NCI-H345 (cell line): ENCODE measurements at places on chromosomes 3 and 15.
A peak's percentile ranks its signal among the peaks of the same experiment; 100 is the strongest.

DNA sequence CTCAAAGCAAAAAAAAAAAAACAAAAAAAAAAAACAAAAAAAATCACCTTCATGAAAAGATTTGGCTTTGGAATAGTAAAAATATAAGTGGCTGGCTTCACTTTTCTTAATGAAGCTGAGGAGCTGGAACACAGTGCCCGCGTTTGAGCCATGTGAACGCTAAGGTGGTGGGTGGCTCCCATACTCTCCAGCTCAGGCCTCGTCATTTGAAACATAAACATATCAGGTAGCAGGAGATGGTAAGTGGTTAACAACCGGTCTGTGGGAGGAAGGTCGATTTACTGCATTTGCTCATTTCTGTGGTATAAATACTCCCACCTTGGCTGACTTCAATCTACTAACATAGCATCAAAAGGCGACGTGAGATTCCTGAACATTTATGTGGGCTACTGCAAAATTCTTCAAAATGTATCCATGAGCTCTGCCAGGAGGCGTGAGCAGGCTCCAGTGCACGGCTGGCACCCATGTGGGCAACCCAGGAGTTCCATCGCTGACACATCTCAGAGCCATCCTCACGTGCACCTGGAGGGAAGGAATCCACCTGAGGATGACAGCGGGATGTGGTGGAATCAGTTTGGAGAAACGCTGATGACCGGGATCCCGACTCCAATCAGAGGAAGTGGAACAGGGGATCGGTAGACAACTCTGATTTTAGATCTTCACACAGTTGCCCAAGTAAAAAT lies 157.6 kb downstream of the ATP10A start:
- no peak for DNase-seq

DNA sequence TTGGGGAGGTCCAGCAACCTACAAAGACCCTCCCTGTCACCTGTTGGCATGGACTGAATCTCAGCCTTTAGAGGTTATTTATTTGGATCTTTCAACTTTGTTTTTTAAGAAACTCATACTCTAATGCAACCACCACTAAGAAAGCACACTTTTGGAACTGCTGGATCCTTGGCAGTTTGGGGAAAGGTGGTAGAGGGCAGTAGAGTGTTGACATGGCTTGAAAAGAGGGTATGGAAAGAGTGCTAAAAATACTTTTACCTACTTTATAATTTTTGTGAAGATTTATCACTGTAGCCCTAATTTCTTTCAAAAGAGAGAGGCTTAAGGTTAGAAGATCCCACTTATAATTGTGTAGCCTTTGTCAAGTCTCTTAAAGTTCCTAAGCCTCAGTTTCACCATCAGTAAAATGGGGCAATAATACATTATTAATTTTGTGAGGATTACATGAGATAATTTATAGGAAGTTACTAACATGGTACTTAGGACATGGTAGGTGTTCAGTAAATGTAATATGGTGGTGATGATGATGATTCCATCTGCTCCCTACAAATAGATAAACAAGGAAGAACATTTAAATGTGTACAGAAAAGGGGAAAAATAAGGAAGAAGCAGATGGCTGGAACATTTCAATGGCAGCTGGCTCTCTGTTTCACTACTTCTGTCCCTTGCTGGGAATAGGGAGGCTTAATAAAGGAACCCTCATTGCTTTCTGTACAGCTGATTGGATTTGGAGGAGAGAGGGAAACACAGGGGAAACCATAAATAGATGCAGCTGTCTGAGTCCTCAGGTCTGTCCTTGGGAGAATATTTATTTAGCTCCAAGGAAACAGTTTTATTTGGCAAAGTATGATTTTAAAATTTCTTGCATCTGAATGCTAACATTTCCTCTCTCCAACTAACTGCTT lies 208.4 kb upstream of the ADAMTS9 start:
- DNase-seq: no peak

DNA sequence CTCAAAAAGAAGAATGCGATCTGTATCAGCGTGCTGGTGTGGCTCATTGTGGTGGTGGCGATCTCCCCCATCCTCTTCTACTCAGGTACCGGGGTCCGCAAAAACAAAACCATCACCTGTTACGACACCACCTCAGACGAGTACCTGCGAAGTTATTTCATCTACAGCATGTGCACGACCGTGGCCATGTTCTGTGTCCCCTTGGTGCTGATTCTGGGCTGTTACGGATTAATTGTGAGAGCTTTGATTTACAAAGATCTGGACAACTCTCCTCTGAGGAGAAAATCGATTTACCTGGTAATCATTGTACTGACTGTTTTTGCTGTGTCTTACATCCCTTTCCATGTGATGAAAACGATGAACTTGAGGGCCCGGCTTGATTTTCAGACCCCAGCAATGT lies 1.3 kb downstream of the P2RY1 start:
- DNase-seq: no peak

DNA sequence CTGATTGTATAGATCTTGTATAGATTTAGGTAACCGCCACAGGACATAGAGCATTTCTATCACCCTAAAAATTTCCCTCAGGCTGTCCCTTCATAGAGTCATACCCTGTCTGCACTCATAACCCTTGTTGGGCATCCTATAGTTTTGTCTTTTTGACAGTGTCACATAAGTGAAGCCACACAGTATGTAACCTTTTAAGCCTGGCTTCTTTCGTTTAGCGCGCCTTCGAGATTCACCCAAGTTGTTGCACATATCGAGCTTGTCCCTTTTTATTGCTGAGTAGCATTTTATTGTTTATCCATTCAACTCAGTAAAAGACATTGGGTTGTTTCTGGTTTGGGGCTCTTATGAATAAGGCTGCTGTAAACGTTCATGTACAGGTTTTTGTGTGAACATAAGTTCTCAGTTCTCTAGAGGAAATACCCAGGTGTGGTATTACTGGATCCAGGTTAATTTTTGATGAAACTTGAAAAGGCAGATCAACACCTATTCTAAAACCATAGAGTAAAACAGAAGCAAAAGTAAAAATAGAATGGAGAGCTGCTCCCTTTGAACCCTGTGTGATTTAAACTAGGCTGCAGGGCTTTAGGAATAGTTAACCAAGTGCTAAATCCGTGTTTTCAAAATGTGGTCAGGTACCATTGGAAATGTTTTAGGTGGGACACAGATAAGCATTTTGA lies 49.5 kb downstream of the CD86 start:
- DNase-seq: no peak

- DNase-seq: no peak
Observed at GRCh38 chr15:38531509-38531908, 33.1 kb downstream of the RASGRP1 start.

- peak; percentile 40 for DNase-seq
Observed at GRCh38 chr3:12833222-12834161, 7.9 kb downstream of the RPL32 start.

- DNase-seq: no peak
Observed at GRCh38 chr3:24145981-24146822, 201.1 kb downstream of the NR1D2 start.

- DNase-seq: no peak
Observed at GRCh38 chr15:71808311-71809020, 1.9 kb upstream of the NR2E3 start.

- DNase-seq: no peak
Observed at GRCh38 chr3:138434875-138435772, 708 bp downstream of the ESYT3 start.

DNA sequence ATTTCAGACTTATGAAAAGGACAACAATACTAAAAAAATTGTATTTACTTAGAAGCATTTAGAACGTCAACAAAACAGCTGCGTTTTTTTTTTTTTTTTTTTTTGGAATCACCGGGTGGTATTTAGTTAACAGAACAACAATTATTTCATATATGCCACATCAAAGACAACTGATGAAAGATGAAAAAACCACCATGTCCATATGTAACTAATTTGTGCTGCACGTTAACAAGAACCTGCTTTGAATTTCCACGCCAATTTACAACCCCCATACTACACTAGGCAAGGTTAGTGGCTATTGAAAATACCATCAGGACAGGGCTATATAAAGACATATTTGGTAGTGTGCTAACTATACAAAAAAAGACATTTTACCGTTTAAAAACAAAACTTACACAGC lies 189.3 kb upstream of the ROBO1 start:
- no peak for DNase-seq

- no peak for DNase-seq
Observed at GRCh38 chr3:146493221-146493620, 23.9 kb upstream of the PLSCR2 start.

DNA sequence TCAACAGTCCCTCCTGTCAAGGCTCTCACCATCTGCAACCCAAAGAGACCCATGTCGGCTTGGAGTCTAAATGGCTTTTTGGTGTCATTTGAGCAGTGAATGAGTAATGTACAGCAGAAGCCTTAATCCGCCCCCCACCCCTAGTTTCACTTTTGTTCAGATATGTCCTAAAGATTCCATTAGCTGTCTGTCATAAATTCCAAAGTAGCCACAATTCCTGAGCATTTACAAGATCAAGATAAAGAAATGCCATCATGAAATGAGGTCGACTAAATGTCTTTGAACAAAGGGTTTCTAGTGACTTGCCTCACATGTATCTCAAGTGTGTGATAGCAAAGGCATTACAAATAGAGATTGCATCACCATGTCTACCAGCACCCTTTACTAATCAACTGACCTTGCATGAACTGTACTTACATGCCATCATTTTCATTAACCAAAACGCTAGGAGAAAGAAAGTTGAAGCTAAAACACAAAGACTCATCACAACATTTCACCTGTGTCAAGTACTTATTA lies 123.8 kb upstream of the PHLDB2 start:
- no peak for DNase-seq

DNA sequence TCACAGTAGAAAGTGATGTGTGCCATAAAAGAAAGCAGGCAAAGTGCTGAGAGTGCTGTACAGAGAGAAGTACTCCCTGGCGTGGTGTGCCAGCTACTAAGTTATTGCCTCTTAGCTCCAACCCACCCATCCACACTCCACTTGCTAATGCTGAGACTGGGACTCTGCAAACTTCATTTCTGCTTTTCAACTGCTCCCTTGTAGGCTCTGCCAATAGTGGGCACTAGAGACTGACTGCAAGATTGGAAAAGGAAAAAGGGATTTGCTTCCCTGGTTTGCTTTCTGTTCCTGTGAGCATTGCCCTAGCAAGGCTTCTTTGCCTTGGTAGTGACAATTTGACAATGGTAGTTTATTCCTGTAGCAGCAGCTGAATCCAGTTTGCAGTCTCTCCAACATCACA lies 56.5 kb upstream of the TMEM108 start:
- DNase-seq: no peak

- DNase-seq: no peak
Observed at GRCh38 chr3:38643090-38643489, 6.4 kb downstream of the SCN5A start.

- DNase-seq: no peak
Observed at GRCh38 chr15:82852941-82853561, 43.6 kb downstream of the WHAMM start.

GRCh38 chr15:80242132-80242769 lies 9.8 kb downstream of the CTXND1 start:
- DNase-seq: no peak

- DNase-seq: no peak
Observed at GRCh38 chr3:35927441-35927840, 288.1 kb downstream of the ARPP21 start.

- DNase-seq: no peak
Observed at GRCh38 chr3:16788440-16789056, 96.2 kb upstream of the PLCL2 start.

DNA sequence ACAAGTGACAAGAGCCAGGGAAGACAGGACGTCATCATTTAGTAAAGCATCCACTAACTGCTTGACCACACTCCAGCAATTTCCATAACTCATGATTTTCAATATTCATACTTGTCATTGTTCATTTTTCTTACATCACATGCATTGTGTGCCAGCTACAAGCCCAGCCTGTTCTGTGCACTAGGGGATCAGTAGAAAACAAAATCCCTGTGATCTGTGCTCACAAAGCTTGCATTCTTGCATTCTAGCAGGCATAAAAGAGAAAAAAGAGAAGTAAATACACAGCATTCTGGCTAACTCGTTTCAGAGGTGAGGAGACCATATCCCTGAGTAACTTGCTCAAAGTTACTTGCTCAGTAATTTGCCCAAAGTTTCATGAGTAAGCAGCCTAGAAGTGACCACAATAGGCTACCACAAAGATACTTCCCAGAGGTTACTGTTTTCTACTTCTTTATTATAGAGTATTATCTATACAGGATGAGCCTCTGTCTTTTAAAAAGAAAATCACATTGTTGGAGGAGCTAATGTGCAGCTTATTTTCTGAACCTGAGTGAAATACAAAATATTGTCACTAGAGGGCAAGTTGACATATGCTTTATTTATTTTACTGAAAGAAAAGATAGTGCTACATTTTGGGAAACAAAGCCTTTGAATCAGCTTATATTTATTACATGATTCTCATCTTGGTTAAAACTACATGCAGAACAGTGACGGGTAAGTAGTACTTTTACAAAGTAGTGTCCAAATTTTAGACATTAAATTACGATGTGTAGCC lies 701.4 kb upstream of the LMCD1 start:
- DNase-seq: no peak
